ENCODE measurements at places on chromosomes 1 and 21. TPM values are rescaled to one million over a fixed set of nuclear protein-coding genes. Genes with fewer than 3 reads are reported as not detected.

Gene UBE2U
- total RNA-seq: not detected

Gene MSH4
- total RNA-seq: 0.12 TPM

Gene TAL1
- not detected for total RNA-seq

Gene LCE1A
- not detected for total RNA-seq

Gene DRAXIN
- total RNA-seq: not detected

Gene UMODL1
- under 0.01 TPM for total RNA-seq

Gene OR6K3
- not detected for total RNA-seq

Gene WDR3
- 22.6 TPM for total RNA-seq

Gene LCE1E
- not detected for total RNA-seq

Gene DMRTA2
- total RNA-seq: not detected

Gene PTPRU
- 44.4 TPM for total RNA-seq

Gene SYT14
- 3.3 TPM for total RNA-seq

Gene ETNK2
- total RNA-seq: 17.5 TPM

Gene OPTC
- not detected for total RNA-seq

Gene GJC2
- total RNA-seq: 2.1 TPM

Gene ASPM
- 3.9 TPM for total RNA-seq

Gene SPATA21
- not detected for total RNA-seq

Gene CELSR2
- total RNA-seq: 0.97 TPM

Gene MPL
- not detected for total RNA-seq

Gene SPRR2B
- total RNA-seq: not detected

Gene C4BPB
- total RNA-seq: 0.24 TPM

Gene NTNG1
- 13.7 TPM for total RNA-seq

Gene NPHP4
- 12.6 TPM for total RNA-seq

Gene SLC25A34
- total RNA-seq: 0.65 TPM

Gene FAM229A
- total RNA-seq: 1.2 TPM

Gene CCDC28B
- 10.1 TPM for total RNA-seq

Gene OR2AK2
- total RNA-seq: not detected

Gene COL6A1
- total RNA-seq: 6,263 TPM

Gene USH2A
- under 0.01 TPM for total RNA-seq

Gene SH2D2A
- 0.61 TPM for total RNA-seq

Gene THEM5
- not detected for total RNA-seq

Gene LCE1D
- total RNA-seq: not detected

Gene TMPRSS15
- not detected for total RNA-seq

Gene FAM72D
- not detected for total RNA-seq

Gene ZBTB8B
- not detected for total RNA-seq

Gene CCDC17
- 0.61 TPM for total RNA-seq

Gene NBPF10
- total RNA-seq: 2.4 TPM

Gene PTGER3
- total RNA-seq: 14.8 TPM

Gene ST6GALNAC5
- 135 TPM for total RNA-seq

Gene LRRC38
- total RNA-seq: under 0.01 TPM
